ENCODE measurements at places on chromosomes 5 and 9.

DNA sequence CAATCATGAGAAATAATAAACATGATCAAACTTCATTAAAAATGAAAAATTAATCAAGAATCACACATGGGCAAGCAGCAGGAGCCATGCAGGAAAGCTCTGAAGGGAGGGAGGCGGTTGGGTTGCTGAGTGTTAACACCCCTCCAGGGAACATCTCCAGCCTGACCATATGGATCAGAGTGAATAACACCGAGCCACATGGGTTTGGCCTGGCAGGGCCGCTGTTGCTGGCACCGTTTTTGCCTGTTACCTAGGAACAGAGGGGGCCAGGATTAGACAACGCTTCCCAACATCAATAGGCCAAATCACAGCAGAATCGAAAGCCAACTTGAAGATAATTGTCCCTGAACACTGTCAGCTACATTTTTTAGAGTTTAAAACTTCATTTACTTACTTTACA, 160.2 kb downstream of the DENND1A start:
- no peak for DNase-seq
- no peaks in the 10 kb centered on the region for H3K36me3 ChIP-seq
- no peak overlapping the region for H3K4me3 ChIP-seq
- H3K27ac ChIP-seq, result no peak overlapping the region
- no peaks in the 10 kb centered on the region for H3K4me1 ChIP-seq
- H3K27me3 ChIP-seq, result no peaks in the 10 kb centered on the region

DNA sequence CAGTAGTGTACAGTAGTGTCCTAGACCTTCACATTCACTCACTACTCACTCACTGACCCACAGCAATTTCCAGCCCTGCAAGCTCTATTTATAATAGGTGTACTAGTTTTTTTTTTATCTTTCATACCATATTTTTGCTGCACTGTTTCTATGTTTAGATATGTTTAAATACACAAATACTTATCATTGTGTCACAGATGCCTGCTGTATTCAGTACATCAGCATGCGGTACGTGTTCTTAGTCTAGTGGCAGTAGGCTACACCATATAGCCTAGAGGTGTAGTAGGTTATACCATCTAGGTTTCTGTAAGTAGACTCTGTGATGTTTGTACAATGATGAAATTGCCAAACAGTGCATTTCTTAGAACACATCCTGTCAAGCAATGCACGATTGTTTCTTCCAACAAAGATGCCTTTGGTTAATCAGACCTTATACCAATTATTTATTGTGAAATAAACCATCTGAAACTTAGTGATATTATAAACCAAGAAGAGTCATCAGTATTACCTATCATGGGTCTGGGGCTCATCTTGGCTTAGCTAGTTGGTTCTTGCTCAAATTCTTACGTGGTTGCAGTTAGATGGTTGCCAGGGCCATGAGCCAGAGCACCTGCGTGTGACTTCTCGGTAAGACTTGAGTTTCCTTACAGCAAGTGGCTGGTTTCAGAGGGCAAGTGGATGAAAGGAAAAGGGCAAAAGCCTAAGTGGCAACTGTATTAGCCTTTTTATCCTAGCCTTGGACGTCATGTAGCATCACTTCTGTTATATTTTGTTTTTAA, 41.1 kb downstream of the ERBIN start:
- DNase-seq, result no peak
- H3K27ac ChIP-seq, result no peak overlapping the region
- no peaks in the 10 kb centered on the region for H3K36me3 ChIP-seq
- no peak overlapping the region for H3K4me3 ChIP-seq
- H3K27me3 ChIP-seq, result no peaks in the 10 kb centered on the region

GRCh38 chr5:65100911-65101631, 332.3 kb downstream of the CWC27 start:
- H3K36me3 ChIP-seq, result no peaks in the 10 kb centered on the region
- H3K4me1 ChIP-seq, result peaks cover 2% of the 10 kb centered on the region
- no peak overlapping the region for H3K4me3 ChIP-seq
- H3K27ac ChIP-seq, result no peak overlapping the region
- peak; percentile 31 for DNase-seq
- H3K27me3 ChIP-seq, result no peaks in the 10 kb centered on the region

DNA sequence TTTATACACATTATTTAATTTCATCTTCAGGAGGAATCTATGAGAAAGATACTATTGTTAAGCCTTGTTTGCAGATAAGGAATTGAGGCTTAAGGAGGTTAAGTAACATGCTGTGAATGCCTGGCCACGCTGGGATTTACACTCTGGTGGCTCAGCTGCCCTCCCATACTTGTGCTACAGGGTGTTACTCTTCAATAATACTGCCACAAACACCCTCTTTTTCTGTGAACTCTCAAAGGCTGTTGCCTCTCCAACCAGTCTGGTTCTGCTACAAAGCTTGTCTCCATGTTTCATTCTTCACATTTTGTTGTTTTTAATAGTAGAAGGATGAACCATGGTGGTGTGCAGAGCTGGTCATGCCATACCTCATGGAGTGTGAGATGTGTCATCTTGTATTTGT, 76.7 kb upstream of the TNFAIP8 start:
- H3K27me3 ChIP-seq, result no peaks in the 10 kb centered on the region
- no peak for DNase-seq
- H3K27ac ChIP-seq, result no peak overlapping the region
- H3K36me3 ChIP-seq, result no peaks in the 10 kb centered on the region
- no peaks in the 10 kb centered on the region for H3K4me1 ChIP-seq
- H3K4me3 ChIP-seq, result no peak overlapping the region

- H3K4me1 ChIP-seq, result no peaks in the 10 kb centered on the region
- H3K27me3 ChIP-seq, result no peaks in the 10 kb centered on the region
- no peaks in the 10 kb centered on the region for H3K36me3 ChIP-seq
- H3K4me3 ChIP-seq, result no peak overlapping the region
Measured at GRCh38 chr5:107342371-107342770, 328.4 kb downstream of the EFNA5 start.

GRCh38 chr5:99640646-99641045, 711.8 kb upstream of the CHD1 start:
- H3K4me1 ChIP-seq, result no peaks in the 10 kb centered on the region
- DNase-seq, result no peak
- no peaks in the 10 kb centered on the region for H3K27me3 ChIP-seq
- no peak overlapping the region for H3K27ac ChIP-seq
- H3K4me3 ChIP-seq, result no peak overlapping the region

DNA sequence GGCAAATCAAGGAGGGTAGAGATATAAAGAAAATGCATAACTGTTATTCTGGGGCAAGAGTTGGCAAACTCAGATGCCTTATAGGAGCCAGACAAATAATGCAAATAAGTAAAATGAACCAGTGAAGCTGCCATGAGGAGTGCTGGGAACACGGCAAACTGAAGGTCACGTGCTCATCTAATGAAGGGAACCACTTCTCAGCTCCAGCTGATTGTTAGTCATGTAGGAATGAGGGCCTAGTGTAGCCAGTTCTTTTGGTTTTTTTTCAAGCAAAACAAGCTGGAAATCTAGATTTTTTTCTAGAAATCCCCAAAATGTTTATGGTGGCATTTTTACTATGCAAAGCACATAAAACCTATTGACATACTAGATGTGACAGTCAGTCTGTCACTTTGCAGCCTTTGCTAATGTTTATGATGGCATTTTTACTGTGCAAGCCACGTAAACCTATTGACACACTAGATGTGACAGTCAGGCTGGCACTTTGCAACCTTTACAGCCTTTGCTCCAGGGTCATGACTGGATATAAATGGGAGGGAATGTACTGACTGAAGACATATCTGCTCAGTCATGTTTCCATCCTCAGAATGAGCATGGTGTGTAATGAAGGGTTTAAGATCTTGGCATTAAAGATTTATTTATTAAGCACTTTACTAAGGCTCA, 39.4 kb downstream of the RUSC2 start:
- H3K27ac ChIP-seq, result no peak overlapping the region
- no peaks in the 10 kb centered on the region for H3K27me3 ChIP-seq
- H3K4me1 ChIP-seq, result no peaks in the 10 kb centered on the region

DNA sequence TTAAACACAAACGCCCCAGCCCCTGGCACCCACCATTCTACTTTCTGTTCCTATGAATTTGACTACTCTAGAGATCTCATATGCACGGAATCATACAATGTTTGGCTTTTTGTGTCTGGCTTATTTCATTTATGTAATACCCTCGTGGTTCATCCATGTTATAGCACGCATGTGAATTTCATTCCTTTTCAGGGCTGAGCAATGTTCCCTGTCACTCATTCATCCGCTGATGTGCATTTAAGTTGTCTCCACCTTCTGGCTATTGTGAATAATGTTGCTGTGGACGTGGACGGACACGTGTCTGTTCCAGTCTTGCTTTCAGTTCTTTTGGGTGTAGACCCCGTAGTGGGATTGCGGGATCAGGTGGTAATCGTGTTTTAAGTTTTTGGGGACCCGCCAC, 79.9 kb upstream of the BARHL1 start:
- no peak overlapping the region for H3K27ac ChIP-seq
- no peak for DNase-seq
- peaks cover 61% of the 10 kb centered on the region for H3K27me3 ChIP-seq

- H3K36me3 ChIP-seq, result no peaks in the 10 kb centered on the region
- H3K27me3 ChIP-seq, result no peaks in the 10 kb centered on the region
Measured at GRCh38 chr5:14809369-14810155, 62.0 kb downstream of the ANKH start.

DNA sequence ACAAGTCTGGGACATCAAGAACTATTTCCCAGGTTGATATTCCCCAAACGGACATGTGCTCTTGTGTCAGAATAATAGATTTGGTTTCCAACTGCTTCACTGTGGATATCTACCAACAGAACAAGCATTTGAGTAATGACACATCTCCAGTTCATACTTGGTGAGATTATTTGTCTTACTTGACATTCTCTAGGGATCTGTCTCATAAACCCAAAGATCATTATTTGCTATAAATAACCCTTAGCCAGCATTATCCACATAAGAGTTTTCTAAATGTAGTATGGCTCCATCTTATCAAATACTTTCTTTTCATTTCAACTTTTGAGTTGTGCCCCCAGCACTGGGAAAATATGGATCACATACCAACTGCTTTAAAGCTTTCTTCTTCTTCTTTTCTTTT, 1063.9 kb upstream of the CDH18 start:
- no peaks in the 10 kb centered on the region for H3K27me3 ChIP-seq
- H3K36me3 ChIP-seq, result no peaks in the 10 kb centered on the region
- H3K4me3 ChIP-seq, result no peak overlapping the region
- no peak overlapping the region for H3K27ac ChIP-seq

- H3K4me3 ChIP-seq, result no peak overlapping the region
- DNase-seq, result no peak
- H3K4me1 ChIP-seq, result peaks cover 19% of the 10 kb centered on the region
- peaks cover 10% of the 10 kb centered on the region for H3K27me3 ChIP-seq
- peaks cover 2% of the 10 kb centered on the region for H3K36me3 ChIP-seq
Measured at GRCh38 chr5:135440916-135441315, 6.2 kb downstream of the DCANP1 start.

DNA sequence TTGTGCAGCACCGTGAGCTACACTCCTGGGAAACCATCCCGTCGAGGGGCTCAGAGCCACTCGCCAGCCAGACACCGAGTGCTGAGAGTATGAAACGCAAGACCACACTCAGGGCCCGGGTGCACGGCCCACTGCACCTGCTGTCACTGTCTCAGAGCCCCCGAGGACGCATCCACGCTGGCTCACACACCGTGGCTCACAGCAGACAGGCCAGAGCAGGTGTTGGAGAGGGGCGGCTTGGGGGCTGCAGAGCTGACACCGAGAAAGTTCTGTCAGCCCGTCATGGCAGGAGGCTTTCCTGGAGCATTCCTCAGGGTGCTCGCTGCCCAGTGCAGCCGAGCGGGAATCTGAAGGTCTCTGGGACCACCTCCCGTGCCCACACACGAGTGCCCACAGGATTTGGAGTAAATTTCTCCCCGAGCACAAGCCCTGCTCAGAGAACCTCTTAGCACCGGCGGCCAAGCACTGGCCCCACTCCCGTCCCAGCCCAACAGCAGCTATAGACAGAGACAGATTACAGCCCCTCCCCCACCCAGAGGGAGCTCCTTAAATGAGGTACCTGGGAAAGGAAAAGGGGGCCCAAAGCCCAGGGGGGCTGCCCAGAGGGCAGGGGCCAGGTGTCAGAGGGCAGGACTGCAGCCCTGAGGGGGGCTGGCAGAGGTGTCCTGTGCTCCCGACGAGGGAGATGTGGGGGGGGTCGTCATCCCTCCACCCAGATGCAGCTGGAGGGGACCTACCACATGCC, 56.0 kb upstream of the SARDH start:
- H3K4me1 ChIP-seq, result peaks cover 3% of the 10 kb centered on the region
- no peak for DNase-seq
- H3K4me3 ChIP-seq, result no peak overlapping the region
- H3K36me3 ChIP-seq, result peaks cover 20% of the 10 kb centered on the region
- H3K27ac ChIP-seq, result no peak overlapping the region

GRCh38 chr5:150001660-150002486, 1.3 kb downstream of the HMGXB3 start:
- H3K27me3 ChIP-seq, result no peaks in the 10 kb centered on the region
- H3K36me3 ChIP-seq, result peaks cover 31% of the 10 kb centered on the region
- peak overlapping the region; percentile 94 for H3K4me3 ChIP-seq
- peaks cover 5% of the 10 kb centered on the region for H3K4me1 ChIP-seq

DNA sequence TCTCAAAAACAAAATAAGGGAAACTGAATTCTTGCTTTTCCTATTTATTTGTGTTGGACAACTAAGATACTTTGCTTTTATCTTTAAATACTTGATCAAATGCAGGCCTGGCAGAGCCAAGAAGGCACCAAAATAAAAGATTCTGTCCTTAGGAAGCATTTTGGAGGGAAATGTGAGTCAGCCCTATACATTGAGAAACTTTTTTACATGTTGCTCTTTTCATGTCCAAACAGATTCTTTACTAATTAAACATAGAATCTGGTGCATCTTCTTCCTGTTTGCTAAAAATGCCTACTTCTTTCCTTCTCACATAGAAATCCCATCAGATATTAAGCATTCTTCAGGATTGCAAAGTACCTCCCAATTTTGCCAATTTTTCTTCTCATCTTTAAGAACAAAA, 1160.4 kb downstream of the EFNA5 start:
- H3K4me1 ChIP-seq, result no peaks in the 10 kb centered on the region
- DNase-seq, result no peak
- H3K4me3 ChIP-seq, result no peak overlapping the region
- H3K27me3 ChIP-seq, result no peaks in the 10 kb centered on the region
- no peaks in the 10 kb centered on the region for H3K36me3 ChIP-seq

GRCh38 chr5:5537426-5537825, 114.9 kb downstream of the ICE1 start:
- no peak for DNase-seq
- H3K36me3 ChIP-seq, result no peaks in the 10 kb centered on the region
- H3K4me3 ChIP-seq, result no peak overlapping the region
- no peak overlapping the region for H3K27ac ChIP-seq
- H3K27me3 ChIP-seq, result peaks cover 7% of the 10 kb centered on the region

- H3K4me3 ChIP-seq, result no peak overlapping the region
- no peaks in the 10 kb centered on the region for H3K36me3 ChIP-seq
- no peak overlapping the region for H3K27ac ChIP-seq
- no peak for DNase-seq
- H3K4me1 ChIP-seq, result no peaks in the 10 kb centered on the region
Measured at GRCh38 chr9:72926506-72926905, 26.3 kb downstream of the ALDH1A1 start.

GRCh38 chr5:149162401-149163084, 21.2 kb downstream of the ABLIM3 start:
- DNase-seq, result no peak
- H3K27me3 ChIP-seq, result no peaks in the 10 kb centered on the region
- no peak overlapping the region for H3K27ac ChIP-seq
- no peaks in the 10 kb centered on the region for H3K4me1 ChIP-seq
- no peak overlapping the region for H3K4me3 ChIP-seq

GRCh38 chr9:77807281-77807683, 159.2 kb upstream of the GNA14 start:
- no peaks in the 10 kb centered on the region for H3K4me1 ChIP-seq
- H3K27me3 ChIP-seq, result no peaks in the 10 kb centered on the region
- no peak overlapping the region for H3K4me3 ChIP-seq

- no peak overlapping the region for H3K4me3 ChIP-seq
- no peak for DNase-seq
- H3K27ac ChIP-seq, result no peak overlapping the region
- H3K27me3 ChIP-seq, result no peaks in the 10 kb centered on the region
- H3K36me3 ChIP-seq, result no peaks in the 10 kb centered on the region
Measured at GRCh38 chr9:3040761-3041160, 196.9 kb upstream of the PUM3 start.
